Daoy (cell line): ENCODE measurements at places on chromosomes 5 and 9.

DNA sequence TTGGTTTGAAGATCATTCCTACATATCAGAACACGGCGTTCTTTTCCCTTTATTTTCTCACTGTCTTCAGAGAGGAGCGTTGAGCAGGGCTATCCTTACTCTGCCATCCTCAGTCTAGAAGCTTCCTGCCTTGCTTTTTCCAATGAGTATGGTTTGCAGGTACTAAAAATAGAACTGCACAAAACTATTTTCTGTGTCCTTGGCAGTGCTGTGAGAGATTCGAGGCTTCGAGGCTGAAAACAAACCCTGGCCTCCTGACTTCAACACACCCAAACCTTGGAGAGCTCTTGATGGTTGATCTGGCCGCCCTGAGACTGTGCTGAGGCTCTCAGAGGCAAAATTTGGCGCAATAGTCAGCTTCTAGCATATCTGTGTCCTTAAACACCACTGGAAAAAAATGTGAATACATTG lies 78.9 kb downstream of the GOLPH3 start:
- no peak for DNase-seq

- peak; percentile 33 for DNase-seq
Observed at GRCh38 chr5:156824800-156825199, 25.3 kb upstream of the PPP1R2B start.

DNA sequence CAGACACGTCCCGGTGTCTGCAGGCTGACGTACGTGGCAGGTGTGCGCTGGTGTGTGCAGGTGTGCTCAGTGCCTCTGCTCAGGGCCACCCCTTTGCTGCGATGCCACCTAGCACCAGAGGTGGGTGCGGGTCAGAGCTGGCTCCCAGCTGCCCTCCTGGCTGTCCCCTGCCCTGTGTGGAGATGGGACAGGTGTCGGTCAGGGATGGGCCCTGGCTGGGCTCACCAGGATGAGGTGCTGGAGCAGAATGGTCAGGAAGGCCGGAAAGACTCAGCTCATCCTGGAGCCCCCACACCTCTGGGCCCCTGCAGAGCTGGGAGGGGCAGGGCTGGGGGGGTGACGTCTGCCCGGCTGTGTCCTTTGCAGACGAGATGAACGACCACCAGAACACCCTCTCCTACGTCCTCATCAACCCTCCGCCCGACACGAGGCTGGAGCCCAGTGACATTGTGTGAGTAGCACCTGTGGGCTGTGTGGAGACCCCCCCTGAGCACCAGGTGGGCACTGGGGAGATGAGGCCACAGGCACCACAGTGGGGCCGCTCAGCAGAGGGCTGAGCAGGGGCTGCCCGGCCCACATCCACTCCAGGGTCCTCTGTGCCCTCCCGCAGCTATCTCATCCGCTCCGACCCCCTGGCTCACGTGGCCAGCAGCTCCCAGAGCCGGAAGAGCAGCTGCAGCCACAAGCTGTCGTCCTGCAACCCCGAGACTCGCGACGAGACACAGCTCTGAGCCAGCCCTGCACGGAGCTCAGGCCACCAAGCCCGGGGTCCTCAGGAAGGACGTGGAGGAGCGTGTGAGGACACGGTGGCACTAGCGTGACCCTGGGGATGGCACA lies 89.7 kb downstream of the KCNT1 start:
- DNase-seq: no peak

GRCh38 chr5:133430095-133430494 lies 182.2 kb downstream of the FSTL4 start:
- DNase-seq: no peak

DNA sequence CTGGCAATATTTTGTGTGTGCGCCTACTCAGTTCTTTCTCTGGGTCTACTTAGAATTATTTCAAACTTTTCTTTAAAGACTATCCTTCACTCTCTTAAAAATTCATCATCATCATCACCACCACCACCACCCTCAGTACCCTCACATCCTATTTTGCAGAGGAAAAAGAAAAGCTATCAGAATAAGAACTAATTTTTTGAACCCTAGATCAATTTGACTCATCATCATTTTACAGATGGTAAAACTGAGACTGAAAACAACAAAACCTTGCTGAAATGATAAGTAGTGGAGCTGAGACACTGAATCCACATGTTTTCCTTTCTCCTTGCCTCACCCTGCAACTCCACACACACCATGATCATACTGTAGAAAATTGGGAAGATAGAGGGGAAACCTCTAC lies 119.3 kb downstream of the SSBP2 start:
- DNase-seq: no peak

- DNase-seq: no peak
Observed at GRCh38 chr5:146006470-146007190, 70.3 kb downstream of the SH3RF2 start.

GRCh38 chr5:96159043-96159442 lies 197.4 kb upstream of the ELL2 start:
- no peak for DNase-seq

- DNase-seq: peak; percentile 85
Observed at GRCh38 chr9:110255463-110256379, 586 bp downstream of the TXN start.

GRCh38 chr9:134607971-134608370 lies 33.6 kb upstream of the COL5A1 start:
- peak; percentile 84 for DNase-seq

- DNase-seq: peak; percentile 71
Observed at GRCh38 chr5:78647838-78648358, 674 bp downstream of the LHFPL2 start.

- peak; percentile 79 for DNase-seq
Observed at GRCh38 chr9:17613758-17614157, 34.9 kb downstream of the SH3GL2 start.

DNA sequence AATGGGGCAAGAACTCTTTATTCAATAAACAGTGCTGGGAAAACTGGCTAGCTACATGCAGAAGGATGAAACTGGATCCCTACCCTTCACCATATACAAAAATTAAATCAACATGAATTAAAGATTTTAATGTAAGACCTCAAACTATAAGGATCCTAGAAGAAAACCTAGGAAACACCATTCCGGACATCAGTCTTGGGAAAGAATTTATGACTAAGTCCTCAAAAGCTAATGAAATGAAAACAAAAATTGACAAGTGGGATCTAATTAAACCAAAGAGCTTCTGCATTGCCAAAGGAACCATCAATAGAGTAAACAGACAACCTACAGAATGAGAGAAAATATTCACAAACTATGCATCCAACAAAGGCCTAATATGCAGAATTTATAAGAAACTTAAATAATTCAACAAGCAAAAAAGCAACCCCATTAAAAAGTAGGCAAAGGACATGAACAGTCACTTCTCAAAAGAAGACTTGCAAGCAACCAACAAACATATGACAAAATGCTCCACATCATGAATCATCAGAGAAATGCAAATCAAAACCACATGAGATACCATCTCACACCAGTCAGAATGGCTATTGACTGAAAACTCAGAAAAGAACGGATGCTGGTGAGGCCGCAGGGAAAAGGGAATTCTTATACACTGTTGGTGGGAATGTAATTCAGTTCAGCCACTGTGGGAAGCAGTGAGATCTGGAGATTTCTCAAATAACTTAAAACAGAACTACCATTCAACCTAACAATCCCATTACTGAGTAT lies 104.3 kb upstream of the MAP3K1 start:
- peak; percentile 19 for DNase-seq

- DNase-seq: no peak
Observed at GRCh38 chr9:131627326-131627647, 82.0 kb downstream of the PRRT1B start.

DNA sequence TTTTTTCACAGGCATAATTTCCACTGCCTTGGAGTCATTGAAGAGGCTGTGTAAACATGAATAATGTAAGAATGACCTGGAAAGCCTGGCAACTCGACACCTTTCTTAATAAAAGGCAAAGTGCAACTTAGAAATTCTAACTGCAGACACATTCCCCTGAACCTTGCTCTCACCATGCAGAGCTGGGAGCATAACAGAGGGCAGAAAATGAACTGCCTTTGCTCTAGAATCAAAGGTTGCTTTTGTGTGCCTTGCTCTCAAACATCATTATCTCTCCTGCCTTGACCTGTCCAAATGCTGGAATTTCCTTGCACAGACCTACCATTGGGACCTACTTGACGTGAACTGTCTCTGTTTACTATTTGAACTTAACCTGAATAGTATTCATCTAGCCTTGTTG lies 462.0 kb upstream of the ZNF462 start:
- DNase-seq: no peak

GRCh38 chr5:116476897-116477537 lies 97.6 kb downstream of the SEMA6A start:
- DNase-seq: no peak

- no peak for DNase-seq
Observed at GRCh38 chr5:126857472-126858410, 80.8 kb downstream of the LMNB1 start.

DNA sequence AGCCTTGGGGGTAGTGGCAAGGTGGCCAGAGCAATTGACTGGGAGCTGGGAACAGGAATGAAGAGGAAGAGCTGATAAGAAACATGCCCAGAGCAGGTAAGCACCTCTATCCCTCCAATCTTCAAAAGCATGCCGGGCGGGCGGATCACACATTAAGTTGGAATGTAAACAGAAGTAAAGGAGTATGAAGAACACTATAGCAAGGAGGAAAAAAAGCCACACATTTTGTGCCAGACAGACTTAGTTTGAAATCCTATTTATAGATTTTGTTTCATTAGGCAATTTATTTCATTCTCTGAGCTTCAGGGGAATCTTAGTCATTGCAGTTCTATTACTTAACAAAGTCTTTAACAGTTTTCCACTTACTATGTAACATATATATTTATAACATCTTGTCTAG lies 173.9 kb upstream of the TNC start:
- no peak for DNase-seq

GRCh38 chr5:74063821-74064220 lies 437.8 kb downstream of the ARHGEF28 start:
- peak; percentile 96 for DNase-seq

GRCh38 chr5:175674731-175675346 lies 17.0 kb downstream of the HRH2 start:
- no peak for DNase-seq

GRCh38 chr9:69975681-69976080 lies 68.0 kb upstream of the MAMDC2 start:
- peak; percentile 73 for DNase-seq

- no peak for DNase-seq
Observed at GRCh38 chr9:107612136-107612535, 122.6 kb upstream of the KLF4 start.

GRCh38 chr5:69295088-69295754 lies 37.4 kb downstream of the CCDC125 start:
- DNase-seq: peak; percentile 62

GRCh38 chr9:117437283-117437682 lies 22.4 kb upstream of the ASTN2 start:
- no peak for DNase-seq

DNA sequence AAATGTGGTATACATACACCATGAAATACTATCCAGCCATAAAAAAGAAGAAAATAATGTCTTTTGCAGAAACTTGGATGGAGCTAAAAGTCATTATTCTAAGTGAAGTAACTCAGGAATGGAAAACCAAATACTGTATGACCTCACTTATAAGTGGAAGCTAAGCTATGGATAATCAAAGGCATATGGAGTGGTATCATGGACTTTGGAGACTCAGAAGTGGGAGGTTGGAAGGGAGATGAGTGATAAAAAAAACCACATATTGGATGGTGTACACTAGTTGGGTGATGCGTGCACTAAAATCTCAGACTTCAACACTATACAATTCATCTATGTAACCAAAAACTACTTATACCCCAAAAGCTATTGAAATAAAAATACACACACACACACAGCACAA lies 24.5 kb downstream of the ADAMTS12 start:
- DNase-seq: no peak

DNA sequence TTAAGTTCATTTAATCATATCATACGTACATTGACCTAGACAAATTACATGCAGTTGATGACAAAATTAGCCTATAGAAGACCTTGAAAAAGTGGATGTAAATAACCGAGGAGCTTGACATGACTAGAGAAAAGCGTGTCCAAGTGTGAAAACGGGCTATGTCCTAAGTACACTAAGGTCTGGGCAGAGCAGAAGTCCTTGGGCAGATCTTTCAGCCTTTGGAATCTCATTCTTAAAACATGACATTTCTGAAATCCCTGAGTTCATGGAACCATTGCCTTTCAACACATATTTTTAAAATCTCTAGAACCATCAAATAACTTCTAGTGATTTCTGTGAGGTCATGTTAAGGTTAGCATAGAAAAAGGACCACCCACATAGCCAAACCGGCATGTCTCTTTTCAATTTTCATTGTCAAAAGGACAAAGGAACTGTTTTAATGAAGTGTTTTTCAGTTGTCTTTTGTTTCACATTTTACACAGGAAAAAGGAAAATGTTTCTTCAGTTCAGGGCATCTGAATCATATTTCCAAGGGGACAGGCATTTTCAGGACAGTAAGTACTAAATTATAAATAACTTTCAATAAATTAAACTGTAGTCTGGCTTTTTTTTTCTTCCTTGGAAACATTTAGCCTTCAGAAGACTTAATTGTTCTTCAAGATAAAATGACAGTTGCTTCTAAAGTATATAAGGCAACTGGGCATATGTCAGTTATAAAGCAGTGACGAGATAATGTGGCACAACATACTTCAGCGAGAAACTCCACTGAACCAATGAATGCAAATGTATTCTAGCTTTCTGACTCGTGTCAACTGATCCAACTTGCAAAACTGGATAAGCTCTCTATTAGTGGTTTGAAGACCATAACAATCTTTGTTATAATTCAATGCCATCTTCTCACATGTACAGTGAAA lies 416.8 kb downstream of the NFIB start:
- no peak for DNase-seq

DNA sequence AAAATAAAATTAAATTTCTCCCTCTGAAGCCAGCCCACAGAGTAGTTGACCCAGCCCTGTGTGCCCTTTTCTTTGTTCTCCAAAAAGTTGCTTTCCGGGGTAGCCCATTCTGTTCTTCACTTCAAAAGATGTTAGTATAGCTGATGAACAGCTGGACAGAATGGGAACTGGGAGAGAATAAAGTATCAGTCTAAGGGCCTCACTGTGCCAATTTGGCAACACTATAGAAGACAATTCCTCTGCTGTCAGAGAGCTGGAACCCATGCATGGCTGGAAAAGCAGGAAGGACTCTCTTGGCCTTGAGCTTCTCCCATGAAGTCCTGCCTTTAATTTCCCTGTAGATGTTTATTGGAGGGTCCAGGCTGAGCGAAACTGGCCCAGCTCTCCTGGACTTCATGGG lies 11.0 kb upstream of the TNFSF8 start:
- no peak for DNase-seq

DNA sequence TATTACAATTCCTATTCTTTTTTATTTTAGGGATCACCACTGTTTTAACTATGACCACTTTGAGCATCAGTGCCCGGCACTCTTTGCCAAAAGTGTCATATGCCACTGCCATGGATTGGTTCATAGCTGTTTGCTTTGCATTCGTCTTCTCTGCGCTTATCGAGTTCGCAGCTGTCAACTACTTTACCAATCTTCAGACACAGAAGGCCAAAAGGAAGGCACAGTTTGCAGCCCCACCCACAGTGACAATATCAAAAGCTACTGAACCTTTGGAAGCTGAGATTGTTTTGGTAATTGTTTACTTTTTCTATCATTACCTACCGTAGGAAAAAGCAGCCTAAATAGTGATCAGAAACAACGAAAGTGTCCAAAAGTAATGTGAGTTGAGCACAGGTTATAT lies 6.4 kb downstream of the GABRA6 start:
- no peak for DNase-seq
